ENCODE measurements at places on chromosomes 7 and 10.

DNA sequence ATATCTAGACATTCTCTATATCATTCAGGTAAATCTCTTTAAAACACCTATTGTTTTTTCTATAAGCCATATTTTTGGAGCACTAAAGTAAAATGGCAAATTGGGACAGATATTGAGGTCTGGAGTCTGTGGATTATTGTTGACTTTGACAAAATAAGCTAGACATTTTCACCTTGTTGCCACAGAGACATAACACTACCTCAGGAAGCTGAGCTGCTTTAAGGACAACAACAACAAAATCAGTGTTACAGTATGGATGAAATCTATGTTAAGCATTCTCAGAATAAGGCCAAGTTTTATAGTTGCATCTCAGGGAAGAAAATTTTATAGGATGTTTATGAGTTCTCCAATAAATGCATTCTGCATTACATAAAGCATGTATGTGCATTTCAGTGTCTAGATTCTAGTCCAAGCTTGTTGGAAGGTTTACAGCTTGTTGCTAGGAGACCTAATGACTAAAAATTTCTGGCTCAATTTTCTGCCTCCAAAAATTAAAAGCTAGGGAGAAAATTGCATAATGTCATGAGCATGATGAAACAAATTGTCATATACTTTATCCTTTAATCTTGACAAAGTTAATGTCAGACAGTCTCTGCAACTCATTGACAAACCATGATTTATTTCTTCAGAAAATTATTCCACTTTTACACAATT, 18.3 kb downstream of the LIPM start:
- DNase-seq: no peak

DNA sequence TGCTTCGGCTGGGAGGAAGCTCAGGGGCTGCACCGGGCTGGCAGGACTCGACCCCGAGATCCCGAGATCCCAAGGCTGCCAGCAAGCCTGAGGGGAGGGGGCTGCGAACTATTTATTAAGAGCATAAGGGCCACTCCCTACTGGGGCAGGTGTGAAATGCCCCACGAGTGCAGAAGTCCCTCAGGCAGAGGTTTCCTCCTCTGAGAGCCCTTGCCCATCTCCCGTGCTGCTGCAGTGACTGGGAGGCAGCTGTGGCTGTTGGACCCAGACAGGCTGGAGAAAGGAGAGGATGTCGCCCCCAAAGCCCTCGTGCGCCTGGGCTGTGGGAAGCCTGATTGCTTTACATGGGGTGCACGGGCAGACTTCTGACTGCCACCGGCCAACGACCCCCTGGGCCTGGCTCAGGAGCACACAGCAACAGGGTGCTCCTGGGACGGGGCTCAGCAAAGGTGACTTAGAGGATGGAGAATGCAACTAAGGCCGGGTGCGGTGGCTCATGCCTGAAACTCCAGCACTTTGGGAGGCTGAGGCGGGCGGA, 39.8 kb downstream of the RGS10 start:
- DNase-seq: no peak

DNA sequence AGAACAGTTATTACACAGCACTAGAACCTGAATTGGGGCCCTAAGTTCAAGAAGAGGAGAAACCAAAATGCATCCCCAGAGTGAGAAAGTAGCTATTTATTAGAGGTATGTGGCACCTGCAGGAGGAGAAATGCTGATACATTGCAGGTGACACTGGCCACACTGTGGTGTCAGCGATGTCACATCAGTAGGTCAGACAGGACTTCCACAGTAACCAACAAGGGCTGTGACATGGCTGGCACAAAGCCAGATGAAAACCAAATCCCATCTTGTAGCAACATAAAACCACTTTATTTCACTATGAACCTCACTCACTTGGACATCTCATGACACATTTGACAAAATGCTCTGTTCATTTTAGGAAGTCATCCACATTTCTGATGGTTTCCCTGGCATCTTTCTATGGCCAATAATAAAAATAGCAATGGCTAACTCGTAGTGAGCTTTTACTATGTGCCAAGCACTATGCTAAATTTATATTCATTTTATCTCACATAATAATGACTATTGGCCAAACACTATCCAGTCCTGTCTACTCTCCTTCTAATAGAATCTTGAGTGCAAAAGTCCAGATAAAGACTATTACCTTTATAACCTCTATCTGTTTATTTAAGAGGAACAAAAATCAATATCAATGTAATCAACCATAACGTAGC, 154.2 kb downstream of the TSPAN12 start:
- no peak for DNase-seq

DNA sequence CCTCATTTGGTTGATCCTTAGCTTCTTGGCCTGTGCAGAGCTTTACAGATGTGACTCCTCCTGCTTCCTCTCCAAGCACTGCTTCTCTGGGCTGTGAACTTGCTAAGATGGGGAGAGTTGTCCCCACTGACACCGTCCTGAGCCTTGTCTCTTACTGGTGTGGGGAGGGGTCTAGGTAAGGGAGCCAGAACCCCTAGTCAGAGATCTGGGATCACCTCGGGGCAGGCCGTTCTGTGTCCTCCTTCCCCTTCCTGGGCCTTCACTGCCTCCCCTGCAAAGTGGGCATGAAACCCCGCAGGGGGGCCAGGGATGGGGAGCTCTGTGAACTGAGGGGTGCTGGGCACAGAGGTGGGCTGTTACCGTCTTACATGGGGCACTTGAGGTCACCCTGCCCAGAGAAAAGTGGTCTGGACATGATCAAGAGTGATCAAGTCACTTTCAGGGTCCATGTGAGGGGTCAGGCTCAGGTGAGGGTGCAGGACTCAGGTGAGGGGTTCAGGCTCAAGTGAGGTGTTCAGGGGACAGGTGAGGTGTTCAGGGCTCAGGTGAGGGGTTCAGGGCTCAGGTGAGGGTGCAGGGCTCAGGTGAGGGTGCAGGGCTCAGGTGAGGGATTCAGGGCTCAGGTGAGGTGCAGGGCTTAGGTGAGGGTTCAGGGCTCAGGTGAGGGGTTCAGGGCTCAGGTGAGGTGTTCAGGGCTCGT, 86.2 kb downstream of the ADCY1 start:
- DNase-seq: no peak

Data from GM13976 (cell line).